Activated CD4-positive, alpha-beta T cell treated with anti-CD3 and anti-CD28 coated beads, Interleukin-2, Interleukin-4, amounts not matched to agents 100 ng/mL and 50 ng/mL, durations not matched to agents 16 hours and 8 hours (primary cell): ENCODE measurements at places on chromosomes 5 and 9.

DNA sequence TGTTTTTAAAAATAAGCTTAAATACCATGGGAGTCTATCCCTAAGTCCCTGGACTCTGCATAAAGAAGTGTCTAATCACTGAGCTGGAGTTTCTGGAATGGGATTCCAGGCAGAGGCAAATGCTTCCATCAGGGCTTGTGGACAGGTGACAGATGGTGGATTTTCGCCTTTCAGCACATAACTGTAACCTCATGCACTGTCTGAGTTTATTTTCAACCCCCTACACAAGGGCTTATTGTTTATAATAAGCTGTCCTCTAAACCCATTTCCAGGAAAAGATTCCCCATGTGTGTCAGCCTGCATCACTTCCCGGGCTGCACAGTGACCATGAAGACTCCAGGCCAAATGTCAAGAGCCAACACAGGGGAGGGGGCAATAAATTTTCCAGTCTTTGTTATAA lies 264.0 kb downstream of the PIK3R1 start:
- no peak for DNase-seq

GRCh38 chr9:33931326-33931725 lies 114.4 kb downstream of the UBE2R2 start:
- no peak for DNase-seq

DNA sequence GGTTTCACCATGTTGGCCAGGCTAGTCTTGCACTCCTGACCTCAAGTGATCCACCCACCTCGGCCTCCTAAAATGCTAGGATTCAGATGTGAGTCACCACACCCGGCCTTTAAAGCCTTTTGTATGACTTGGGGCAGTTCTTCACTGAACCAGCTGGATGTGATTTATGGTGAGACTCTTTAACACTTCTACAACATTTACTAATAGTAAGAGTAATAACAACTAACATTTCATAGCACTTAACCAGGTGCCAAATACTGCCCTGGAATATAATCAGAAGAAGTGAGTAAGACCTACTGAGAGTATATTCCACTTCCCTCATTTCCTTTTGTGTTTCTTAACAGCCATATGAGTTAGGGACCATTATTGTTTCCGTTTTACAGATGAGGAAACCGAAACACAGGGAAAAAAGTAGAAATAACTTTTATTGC lies 10.0 kb downstream of the ZSWIM6 start:
- DNase-seq: no peak

DNA sequence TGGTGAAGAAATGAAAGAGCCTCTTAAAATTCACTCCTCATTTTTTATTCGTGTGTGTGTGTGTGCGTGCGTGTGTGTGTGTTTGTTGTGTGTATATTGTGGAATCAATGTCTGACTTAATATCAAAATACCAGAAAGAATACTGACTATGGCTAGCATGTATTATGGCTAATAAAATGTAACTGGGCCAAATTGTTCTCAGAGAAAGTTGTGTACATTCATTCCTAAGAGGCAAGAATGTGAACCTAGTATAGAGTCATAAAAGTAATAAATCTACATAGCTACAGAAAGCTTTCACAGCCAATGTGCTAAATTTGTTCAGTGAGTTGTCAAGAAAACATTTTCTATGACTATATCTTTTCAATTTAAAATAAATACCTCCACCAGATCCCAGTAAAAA lies 211.5 kb downstream of the EBF1 start:
- DNase-seq: no peak

DNA sequence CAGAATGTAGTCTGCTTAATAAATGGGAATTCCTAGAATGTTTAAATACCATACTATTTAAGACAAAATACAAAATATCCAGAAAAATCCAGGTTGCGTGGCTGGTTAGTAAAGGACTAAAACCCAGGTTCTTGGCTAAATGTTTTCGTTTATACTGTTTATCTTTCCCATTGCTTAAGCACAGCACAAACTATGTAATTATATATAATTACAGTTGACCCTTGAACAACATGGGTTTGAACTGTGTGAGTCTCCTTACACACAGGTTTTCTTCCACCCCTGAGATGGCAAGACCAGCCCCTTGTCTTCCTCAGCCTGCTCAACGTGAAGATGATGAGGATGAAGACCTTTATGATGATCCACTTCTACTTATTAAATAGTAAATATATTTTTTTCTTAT lies 24.7 kb downstream of the XPA start:
- no peak for DNase-seq

- DNase-seq: no peak
These were observed 72.9 kb downstream of the ZNF622 start for GRCh38 chr5:16392718-16393117.

DNA sequence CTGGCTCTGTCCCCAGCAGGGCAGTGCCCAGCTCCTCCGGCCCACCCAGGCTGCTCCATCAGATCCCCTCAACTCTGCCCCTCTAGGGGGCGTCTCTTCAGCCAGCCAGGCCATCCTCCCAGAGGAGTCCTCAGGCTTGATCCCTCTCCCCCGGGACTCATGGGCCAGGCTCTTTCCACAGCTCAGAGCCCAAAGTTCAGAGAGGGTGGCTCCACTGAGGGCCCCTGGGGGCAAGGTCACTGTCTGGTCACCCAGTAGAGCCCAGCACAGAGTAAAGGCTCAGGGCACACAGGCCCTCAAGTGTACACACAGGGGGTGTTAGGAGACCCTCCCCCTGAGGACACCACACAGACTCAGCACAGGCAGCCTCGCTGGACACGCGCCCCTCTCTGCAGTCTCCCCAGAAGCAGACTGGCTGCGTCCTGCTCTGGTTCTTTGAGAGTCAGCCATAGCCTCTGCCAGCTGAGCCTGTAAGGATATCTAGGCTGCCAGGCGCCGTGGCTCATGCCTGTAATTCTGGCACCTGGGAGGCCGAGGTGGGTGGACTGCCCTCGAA lies 64.8 kb downstream of the PAX5 start:
- no peak for DNase-seq

DNA sequence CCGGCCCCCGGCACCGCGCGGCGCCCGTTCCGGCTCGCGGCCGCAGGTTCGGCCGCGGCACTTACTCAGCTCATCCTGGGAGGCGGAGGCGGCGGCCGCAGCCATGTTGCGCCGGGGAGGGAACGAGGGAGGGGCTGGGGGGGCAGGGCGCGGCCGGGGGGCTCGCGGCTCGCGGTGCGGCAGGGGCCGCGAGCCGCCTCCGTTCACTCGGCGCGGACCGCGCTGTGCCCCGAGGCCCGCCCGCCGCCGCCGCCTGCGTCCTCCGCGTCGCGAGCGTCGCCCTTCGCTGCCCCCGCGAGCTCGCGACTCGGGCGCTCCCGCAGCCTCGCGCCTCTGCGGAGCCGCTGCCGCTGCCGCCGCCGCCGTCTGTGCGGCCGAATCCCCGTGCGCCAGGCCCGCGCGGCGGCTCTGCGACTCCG lies 735 bp downstream of the ECPAS start:
- DNase-seq: peak; percentile 38

- DNase-seq: no peak
These were observed 31.3 kb downstream of the IRF1 start for GRCh38 chr5:132459031-132459982.

DNA sequence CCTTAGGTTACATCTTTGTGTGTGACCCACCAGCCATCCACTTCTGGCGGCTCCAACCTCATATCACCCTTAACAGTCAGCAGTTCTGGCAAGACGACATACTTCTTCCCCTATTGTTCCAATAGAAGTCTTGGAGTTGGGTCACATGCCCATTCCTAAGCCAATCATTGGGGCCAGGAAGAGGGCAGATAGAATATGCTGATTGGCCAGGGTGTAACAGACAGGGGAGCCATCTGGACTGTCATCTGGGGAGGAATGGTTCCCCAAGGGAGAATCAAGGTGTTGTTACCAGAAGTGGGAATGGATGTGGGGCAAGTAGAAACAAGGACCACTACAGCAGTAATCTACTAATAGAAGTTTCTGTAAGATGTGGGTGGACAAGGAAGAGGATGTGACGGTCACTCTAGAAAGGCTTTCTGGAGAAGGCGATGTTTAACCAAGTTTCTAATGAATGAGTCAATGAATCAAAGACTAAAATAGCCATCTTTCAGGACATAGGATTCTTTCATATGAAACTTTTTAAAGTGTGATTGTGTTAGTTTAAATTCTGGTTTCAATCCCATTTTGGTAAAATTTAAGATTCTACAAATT lies 200.4 kb downstream of the ARHGAP26 start:
- no peak for DNase-seq

- peak; percentile 6 for DNase-seq
These were observed 525.9 kb upstream of the CLINT1 start for GRCh38 chr5:158384535-158385481.

GRCh38 chr5:179409806-179410205 lies 64.5 kb upstream of the ADAMTS2 start:
- DNase-seq: no peak

DNA sequence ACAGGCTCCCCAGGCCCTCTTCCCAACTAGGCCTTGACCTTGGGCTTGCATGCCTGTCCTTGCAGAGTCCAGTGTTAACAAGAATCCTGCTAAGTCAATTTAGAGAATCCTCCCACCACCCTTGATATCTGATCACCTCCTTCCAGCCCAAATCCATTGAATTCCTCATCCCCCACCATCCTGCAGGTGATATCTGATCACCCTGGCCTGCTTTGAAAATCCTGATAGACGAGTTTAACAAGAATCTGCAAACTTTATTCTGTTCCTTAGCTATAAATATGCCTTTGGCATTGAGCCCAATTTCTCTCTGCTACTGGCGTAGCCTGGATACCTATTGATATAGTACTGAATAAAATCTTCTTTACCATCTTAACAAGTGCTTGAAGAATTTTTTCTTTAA lies 125.5 kb downstream of the DIRAS2 start:
- no peak for DNase-seq

- no peak for DNase-seq
These were observed 389.2 kb upstream of the NUDT12 start for GRCh38 chr5:103951776-103952175.

- no peak for DNase-seq
These were observed 557 bp upstream of the IL3 start for GRCh38 chr5:132059696-132060500.

- DNase-seq: no peak
These were observed 797.2 kb downstream of the EFNA5 start for GRCh38 chr5:106873568-106873967.

DNA sequence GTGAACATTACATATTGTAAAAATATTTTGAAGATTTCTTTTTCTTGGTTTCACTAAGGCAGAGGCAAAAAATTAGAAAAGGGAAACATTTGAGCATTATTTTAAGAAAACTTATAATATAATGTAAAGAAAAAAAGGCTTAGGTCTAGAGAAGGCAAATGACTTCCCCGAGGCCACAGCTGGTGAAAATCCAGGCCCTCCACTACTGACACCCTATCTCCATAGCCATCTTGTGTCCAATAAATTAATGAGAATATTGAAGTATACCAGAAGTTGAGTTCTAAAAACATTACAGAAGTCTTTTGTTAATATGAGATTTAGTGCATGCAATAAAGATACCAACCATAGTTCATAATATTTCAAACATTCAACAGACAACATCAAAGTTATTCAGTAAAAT lies 459.9 kb upstream of the RORB start:
- DNase-seq: no peak
